ENCODE measurements at places on chromosomes 11 and 22.

GRCh38 chr11:128525411-128526243 lies 61.7 kb downstream of the ETS1 start:
- DNase-seq: no peak

- DNase-seq: no peak
Observed at GRCh38 chr11:97905101-97905500, 1115.6 kb upstream of the CNTN5 start.

GRCh38 chr22:23970816-23971486 lies 3.3 kb downstream of the DDT start:
- DNase-seq: no peak

GRCh38 chr11:11349106-11349825 lies 3.8 kb downstream of the CSNK2A3 start:
- no peak for DNase-seq

- no peak for DNase-seq
Observed at GRCh38 chr22:45302751-45303150, 7.0 kb upstream of the FAM118A start.

- DNase-seq: no peak
Observed at GRCh38 chr22:47848184-47848920, 1085.9 kb downstream of the TBC1D22A start.

DNA sequence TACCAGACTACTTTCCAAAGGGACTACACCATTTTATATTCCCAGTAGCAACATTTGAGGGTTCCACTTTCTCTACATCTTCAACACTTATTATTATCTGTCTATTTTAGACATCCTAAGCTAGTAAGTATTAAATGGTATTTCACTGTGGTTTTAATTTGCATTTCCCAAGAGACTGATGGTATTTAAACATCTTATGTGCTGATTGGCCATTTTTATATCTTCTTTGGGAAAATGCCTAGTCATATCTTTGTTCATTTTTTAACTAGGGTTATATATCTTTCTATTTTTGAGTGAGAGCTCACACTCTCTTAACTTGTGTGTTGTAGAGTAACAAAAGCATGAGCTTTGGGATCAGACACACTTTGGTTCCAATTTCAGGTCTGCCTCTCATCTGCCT lies 73.7 kb downstream of the PRCP start:
- no peak for DNase-seq

GRCh38 chr22:29071261-29072045 lies 1.4 kb upstream of the KREMEN1 start:
- no peak for DNase-seq

DNA sequence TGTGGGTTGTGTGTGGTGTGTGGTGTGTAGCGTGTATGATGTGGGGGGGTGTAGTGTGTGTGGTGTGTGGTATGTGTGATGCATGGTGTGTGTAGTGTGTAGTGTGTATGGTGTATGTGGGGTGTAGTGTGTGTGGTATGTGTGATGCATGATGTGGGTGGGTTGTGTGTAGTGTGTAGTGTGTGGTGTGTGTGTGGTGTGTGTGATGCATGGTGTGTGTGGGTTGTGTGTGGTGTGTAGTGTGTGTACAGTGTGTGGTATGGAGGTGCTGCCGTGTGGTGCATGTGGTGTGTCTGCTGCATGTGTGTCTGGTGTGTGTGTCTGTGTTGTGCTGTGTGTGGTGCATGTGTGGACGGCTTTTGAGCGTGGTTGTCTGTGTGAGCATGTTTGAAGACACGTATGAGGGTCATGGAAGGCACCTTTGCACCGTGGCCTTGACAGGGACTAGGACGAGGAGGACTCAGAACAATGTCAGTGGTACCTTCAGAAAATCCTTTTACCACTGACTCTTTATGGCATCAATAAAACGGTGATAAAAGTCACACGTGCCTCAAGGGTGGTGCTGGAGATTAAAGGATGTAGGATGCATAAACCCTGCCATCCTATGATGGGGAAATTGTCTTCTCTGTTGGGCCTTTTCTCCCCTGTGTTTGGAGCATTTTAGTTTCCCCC lies 328.7 kb upstream of the B3GAT1 start:
- no peak for DNase-seq

DNA sequence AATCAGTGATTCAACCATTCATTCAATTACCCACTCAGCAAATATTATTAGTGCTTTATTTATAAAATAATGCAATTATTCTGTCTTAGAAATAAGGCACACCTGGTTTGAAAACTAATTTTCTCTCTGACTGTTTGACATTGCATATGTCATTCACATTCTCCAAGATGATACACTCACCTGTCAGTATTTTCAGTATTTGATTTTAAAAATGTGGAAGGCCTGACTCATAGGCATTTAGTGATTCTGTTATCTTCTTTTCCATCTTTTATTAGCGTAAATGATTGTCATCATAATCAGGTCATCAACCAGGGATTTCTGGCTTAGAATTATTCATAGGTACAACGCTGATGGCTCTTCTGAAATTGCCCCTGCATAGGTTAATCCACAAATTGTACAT lies 480.9 kb downstream of the CNTN5 start:
- no peak for DNase-seq

DNA sequence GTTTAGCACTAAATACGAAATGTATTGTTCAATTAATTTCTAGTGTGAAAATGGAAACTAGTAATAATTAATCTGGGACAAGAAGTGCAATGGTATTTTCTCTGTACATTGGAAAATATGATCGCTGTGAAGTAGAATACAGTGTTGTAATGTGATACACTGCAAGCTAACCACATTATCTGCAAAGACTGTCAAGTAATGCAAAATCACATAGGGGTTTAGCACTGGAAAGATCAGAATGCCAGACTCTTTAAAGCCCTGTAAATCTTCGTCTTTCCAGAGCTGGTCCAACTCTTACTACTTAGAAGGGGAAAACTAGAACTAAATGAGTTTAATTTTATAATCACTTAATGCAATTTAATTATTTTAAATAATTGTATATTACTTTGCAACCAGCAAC lies 544.5 kb upstream of the ANO3 start:
- no peak for DNase-seq

DNA sequence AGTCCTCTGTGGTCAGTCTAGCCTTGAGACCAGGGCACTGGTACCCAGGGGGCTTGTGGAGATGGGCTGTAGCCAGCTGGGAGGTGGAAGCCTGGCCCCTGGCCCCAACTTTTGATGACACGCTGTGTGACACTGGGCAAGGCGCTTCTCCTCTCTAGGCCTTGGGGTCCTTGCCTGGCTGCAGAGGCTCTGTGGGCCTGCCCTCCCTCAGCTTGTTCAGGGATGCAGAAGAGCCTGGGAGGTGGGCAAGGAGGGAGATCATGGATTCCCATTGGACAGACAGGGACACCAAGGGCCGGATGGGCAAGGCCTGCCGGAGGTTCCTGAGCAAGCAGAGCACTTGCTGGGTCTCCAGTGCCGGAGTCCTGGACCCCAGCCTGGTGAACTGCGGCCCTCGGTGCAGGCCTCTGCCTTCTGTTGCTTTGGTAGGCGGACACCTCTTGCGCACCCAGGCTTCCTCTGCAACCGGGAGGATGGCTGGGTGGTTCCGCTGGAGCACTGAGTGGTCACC lies 1.3 kb upstream of the PPP2R5B start:
- no peak for DNase-seq

- DNase-seq: no peak
Observed at GRCh38 chr11:27248576-27249509, 114.2 kb downstream of the CCDC34 start.

GRCh38 chr11:76523786-76524436 lies 79.1 kb downstream of the EMSY start:
- no peak for DNase-seq

- no peak for DNase-seq
Observed at GRCh38 chr11:36035999-36036398, 92.1 kb downstream of the LDLRAD3 start.

- DNase-seq: no peak
Observed at GRCh38 chr11:12273618-12273995, 103.8 kb upstream of the PARVA start.

GRCh38 chr11:105227363-105227762 lies 87.8 kb upstream of the CARD18 start:
- no peak for DNase-seq

- no peak for DNase-seq
Observed at GRCh38 chr11:48880021-48880441, 103.7 kb downstream of the TRIM51G start.

- DNase-seq: no peak
Observed at GRCh38 chr11:73198677-73199076, 19.4 kb upstream of the P2RY2 start.

DNA sequence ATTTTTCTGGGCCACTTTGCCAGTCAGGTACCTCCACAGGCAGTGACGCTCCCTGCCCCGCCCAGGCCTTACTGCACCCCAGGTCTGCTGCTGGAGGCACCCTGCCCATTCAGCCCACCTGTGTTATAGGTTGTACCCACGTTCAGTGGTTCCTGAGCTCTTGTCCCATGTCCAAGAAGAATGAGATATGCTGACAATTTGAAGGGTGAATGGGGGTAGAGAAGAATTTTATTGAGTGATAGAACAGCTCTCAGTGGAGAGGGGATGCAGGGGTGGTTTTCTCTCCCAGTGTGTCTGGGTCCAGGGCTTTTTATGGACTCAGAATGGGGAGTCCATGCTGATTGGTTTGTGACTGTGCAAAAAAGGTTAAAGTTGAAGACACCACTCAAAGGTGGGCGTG lies 149.7 kb downstream of the LDLRAD3 start:
- DNase-seq: no peak

DNA sequence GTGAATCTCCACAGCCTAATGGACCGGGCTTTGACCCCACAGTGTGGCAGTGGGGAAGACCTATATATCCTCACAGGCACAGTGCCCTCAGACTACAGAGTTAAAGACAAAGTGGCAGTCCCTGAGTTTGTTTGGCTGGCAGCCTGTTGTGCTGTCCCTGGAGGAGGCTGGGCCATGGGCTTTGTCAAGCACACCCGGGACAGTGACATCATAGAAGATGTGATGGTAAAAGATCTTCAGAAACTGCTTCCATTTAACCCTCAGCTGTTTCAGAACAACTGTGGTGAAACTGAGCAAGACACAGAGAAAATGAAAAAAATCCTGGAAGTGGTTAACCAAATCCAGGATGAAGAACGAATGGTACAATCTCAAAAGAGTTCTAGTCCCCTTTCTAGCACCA lies 39.0 kb downstream of the ENDOD1 start:
- no peak for DNase-seq

GRCh38 chr11:19715373-19715772 lies 2.7 kb downstream of the NAV2 start:
- no peak for DNase-seq
